ENCODE measurements at places on chromosomes 7 and 10.

GRCh38 chr10:130636313-130636930 lies 500.2 kb downstream of the GLRX3 start:
- DNase-seq = peak; percentile 41

- no peak for DNase-seq
Observed at GRCh38 chr7:138798836-138799235, 840 bp upstream of the ATP6V0A4 start.

DNA sequence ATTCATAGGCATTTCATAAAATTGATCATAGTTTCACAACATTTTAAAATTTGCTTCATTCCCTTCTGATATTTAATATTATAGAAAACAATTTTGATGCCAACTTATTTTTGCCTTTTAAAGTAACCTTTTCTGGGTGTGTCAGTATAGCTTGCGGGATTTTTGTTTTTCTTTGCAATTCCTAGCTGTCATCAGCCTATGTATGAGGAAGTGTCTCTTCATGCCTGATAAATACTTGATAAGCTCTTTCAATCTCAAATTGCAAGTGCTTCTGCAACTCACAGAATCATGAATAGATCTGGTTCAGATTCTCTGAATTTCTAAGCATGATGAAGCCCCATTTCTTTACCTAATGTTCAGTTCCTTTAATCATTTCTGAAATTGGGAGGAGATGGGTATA lies 28.0 kb upstream of the ARHGAP21 start:
- peak; percentile 17 for DNase-seq

DNA sequence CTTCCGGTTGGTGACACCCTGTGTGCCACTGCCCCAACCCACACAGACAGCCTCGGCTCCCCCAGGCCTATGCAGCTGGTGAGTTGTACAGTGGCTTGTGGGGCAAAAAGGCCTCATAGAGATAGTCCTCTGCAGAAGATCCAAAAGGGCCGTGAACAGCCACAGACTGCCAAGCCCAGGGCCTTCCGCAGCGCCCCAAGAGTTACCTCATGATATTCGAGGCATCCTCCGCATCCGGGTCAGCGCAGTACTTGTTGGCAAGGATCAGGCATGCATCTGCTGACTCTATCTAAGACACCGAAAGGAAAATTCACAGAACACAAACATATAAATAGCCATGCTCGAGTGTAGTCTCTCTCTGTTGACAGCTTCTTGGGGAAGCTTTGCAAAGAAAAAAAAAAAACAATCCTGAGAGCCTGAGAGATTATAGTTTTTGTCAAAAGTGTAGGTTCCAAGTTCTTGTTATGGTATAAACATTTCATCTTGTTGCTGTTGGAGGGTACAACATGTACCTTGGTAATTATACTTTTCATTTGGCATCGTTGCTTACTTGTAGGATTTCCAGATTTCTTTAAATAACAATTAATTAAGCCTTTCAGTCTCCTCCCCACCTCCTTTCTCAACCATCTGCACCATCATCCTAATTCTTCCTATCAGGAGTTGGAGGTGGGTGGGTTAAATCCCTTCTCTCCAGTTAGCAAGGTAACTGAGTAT lies 553.0 kb downstream of the KCNMA1 start:
- DNase-seq = no peak

- DNase-seq = no peak
Observed at GRCh38 chr10:100109670-100110069, 28.0 kb upstream of the CPN1 start.

GRCh38 chr7:155338632-155339320 lies 41.1 kb downstream of the INSIG1 start:
- peak; percentile 34 for DNase-seq

- no peak for DNase-seq
Observed at GRCh38 chr7:73308074-73308664, 457 bp downstream of the NSUN5 start.

GRCh38 chr7:155310425-155311114 lies 12.9 kb downstream of the INSIG1 start:
- DNase-seq = no peak

- DNase-seq = no peak
Observed at GRCh38 chr7:108307194-108307593, 149.0 kb downstream of the NRCAM start.

- DNase-seq = no peak
Observed at GRCh38 chr10:7445474-7446185, 34.8 kb upstream of the SFMBT2 start.

GRCh38 chr10:34348021-34348420 lies 467.1 kb downstream of the PARD3 start:
- DNase-seq = no peak

- DNase-seq = no peak
Observed at GRCh38 chr10:131121511-131122035, 189.9 kb downstream of the TCERG1L start.

DNA sequence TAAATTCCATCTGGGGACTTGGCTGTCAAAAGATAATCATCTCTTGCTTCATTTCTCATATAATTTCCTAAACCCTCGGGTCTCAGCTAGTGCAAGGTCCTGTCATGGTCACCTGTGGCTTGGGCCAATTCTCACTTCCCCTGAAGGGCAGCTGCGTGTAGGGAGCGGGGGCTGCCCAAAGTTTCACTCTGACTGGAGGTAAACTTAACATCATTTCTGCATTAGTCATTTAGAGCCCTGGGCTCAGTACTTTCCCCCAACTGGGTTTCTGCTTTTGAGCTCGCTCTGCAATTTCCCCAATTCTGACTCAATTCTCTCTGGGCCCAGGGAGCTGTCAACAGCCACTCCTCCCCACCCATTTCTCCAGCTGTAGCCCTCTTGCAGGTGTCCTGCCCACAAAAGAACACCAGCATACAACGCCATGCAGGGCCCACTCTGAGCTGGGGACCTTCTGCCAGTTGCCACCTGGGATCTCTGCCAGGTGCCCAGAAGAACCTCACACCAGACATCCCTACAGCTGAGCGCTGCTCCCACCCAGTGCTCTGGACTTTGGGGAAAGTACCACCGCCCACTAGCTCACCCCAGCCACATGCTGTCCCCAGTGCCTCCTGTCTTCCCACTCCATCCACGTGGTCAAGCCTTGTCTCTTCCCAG lies 37.9 kb downstream of the VOPP1 start:
- DNase-seq = peak; percentile 67

DNA sequence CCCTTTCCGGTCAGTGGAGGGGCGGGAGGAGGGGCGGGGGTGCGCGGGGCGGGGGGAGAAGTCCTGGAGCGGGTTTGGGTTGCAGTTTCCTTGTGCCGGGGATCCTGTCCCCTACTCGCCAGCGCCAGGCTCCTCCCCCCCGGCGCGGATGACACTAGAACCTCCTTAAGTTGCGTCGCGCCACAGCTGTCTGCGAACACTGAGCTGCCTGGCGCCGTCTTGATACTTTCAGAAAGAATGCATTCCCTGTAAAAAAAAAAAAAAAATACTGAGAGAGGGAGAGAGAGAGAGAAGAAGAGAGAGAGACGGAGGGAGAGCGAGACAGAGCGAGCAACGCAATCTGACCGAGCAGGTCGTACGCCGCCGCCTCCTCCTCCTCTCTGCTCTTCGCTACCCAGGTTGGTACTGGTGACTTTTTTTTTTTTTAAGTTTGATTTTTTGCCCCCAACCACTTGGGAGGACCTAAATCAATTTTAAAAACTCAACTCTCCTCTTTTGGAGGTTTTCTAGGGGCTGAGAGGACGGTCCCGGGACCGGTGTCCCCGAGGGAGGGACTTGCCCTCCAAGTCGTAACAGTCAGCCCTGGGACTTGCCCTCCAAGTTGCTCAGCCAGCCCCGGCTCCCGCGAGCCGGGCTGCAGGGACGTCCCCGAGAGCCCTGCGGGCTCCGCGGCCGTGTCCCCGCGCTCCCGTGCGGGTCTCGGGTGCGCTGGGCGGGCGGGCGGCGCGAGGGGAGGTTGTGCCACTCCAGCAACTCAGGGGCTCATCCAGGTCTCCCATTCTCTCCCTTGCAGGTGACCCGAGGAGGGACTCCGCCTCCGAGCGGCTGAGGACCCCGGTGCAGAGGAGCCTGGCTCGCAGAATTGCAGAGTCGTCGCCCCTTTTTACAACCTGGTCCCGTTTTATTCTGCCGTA lies at the start of gene GATA3:
Gene GATA3, plus strand, starts transcription at position 195 of the 914 bp plus-strand sequence. CDS start 968 bp downstream, outside the sequence.
- peak; percentile 67 for DNase-seq

DNA sequence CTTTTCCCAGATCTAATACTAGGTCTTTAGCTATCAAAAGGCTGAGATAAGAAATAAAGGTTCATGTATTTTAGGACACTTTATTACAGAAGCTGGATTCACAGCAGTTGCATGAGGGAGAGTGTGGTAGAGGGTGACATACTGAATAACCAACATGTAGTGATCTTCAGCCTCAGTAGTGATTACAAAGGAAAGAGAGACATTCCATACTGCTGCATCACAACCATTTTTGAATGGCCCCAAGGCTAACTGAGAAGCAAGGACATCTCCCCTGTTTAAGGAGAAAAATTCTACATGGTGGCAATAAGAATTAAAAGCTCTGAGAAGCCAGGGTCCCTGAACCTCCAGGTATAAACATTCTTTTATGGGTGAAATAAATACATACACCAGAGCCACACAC lies 35.3 kb downstream of the COG5 start:
- DNase-seq = no peak

DNA sequence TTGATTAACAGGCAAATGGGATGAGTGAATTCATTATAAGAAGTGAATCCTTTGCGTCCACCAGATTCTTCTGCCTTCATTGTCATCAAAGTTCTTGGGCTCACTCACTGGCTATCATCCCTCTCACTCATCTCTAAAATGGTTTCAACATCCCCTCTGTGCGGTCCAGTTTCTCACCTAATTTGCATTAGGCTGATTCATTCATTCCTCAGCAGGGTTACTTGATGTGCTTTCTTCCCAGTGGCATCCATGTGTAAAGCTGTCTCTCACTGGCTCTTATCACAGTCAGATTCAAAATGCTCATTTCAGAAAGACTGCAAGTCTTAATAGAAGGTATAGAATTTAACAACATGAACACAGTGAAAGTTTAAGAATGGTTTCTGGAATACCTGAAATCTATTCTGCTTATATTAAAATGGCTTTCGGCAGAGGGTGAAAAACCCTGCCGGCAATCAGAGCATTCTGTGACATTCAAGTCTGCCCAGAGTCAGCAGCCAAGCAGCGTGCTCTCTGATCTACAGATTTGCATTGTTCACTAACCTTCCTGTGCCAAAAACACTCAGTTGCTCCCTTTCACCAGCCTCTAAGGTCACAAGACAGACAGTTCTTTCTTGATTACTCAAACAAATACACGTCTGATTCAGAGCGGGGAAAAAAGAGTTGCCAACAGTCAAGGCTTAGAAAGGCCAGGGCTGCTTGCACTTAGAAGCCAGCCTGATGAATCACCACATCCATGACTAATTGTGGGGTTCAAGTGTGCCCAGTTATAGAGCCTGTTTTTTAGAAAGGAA lies 106.7 kb downstream of the TES start:
- DNase-seq = no peak

GRCh38 chr10:71939304-71939703 lies 24.9 kb upstream of the CHST3 start:
- DNase-seq = no peak

GRCh38 chr7:129947049-129947448 lies 5.7 kb downstream of the UBE2H start:
- DNase-seq = no peak

Measured in hematopoietic multipotent progenitor cell treated with erythropoietin and hydrocortisone succinate and interleukin-3 and kit ligand, for 4 days (in vitro differentiated cells).